Osteocyte (in vitro differentiated cells): ENCODE measurements at places on chromosomes 3 and 15. TPM values are rescaled to one million over a fixed set of nuclear protein-coding genes. Genes with fewer than 3 reads are reported as not detected.

DNA sequence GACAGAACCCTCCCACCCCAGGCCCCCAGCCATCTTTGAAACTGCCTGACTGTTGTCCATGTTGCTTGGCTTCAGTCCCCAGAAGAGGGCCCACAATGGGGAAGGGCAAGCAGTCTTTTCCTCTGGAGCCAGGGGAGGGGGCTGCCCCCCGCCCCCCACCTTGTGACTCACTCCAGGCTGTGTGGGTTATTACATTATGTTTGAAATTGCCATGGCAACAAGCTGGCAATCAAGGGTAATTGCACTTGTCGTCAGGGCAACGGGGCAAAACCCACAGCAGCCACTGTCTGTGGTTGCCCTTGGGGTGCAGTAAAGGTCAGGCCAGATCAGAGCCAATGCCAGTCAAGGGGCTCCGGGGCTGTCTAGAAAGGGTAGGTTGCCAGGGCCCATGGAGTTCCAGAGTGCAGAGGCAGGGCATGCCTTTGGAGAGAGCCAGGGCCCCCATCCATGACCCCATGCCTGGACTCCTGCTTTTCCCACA is 3.1 kb upstream of the CAMKV start:
- no peaks in the 10 kb centered on the region for H3K36me3 ChIP-seq
- no peak overlapping the region for H3K4me3 ChIP-seq
- DNase-seq, result no peak
- H3K27me3 ChIP-seq, result peaks cover 23% of the 10 kb centered on the region

- H3K36me3 ChIP-seq, result no peaks in the 10 kb centered on the region
- H3K27me3 ChIP-seq, result no peaks in the 10 kb centered on the region
- H3K4me1 ChIP-seq, result peaks cover 26% of the 10 kb centered on the region
- no peak overlapping the region for H3K27ac ChIP-seq
- DNase-seq, result peak; percentile 74
Measured at GRCh38 chr3:126745760-126746394, 41.8 kb downstream of the CHCHD6 start.

- peaks cover 23% of the 10 kb centered on the region for H3K4me1 ChIP-seq
- peak overlapping the region; percentile 39 for H3K4me3 ChIP-seq
- no peaks in the 10 kb centered on the region for H3K27me3 ChIP-seq
- H3K27ac ChIP-seq, result peak overlapping the region; percentile 93
- no peaks in the 10 kb centered on the region for H3K36me3 ChIP-seq
- DNase-seq, result peak; percentile 90
Measured at GRCh38 chr3:165642761-165643420, 194.3 kb downstream of the BCHE start.

- no peak for DNase-seq
- H3K27me3 ChIP-seq, result no peaks in the 10 kb centered on the region
- peaks cover 12% of the 10 kb centered on the region for H3K4me1 ChIP-seq
- peaks cover 66% of the 10 kb centered on the region for H3K36me3 ChIP-seq
- H3K4me3 ChIP-seq, result no peak overlapping the region
Measured at GRCh38 chr3:111956995-111957734, 21.7 kb upstream of the ABHD10 start.

DNA sequence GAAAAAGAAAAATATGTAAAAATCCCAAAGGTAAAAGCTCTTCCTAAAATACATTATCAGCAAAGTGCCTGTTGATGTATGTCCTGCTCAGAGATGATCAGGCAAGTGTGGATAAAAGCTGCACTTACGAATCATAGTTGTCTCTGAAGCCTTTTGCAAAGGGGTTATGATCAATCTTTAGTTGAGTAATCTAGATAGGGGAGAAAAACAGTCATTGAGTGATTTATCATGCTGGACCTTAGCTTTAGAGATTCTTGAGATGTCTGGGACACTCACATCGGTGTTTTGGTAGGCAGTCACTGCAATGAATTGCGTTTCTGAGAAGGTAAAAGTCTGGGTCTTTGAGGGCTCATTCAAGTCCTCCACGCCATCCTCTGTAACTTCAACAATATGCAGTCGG is 3.7 kb downstream of the EOMES start:
- no peaks in the 10 kb centered on the region for H3K36me3 ChIP-seq
- peaks cover 92% of the 10 kb centered on the region for H3K27me3 ChIP-seq
- H3K4me1 ChIP-seq, result peaks cover 43% of the 10 kb centered on the region
- DNase-seq, result no peak
- H3K4me3 ChIP-seq, result no peak overlapping the region
- H3K27ac ChIP-seq, result no peak overlapping the region

Gene CA12
- total RNA-seq, result 0.76 and 0.97 TPM in 2 replicates

Gene GOLGA6L10
- total RNA-seq, result 1.6 and 2.9 TPM in 2 replicates

DNA sequence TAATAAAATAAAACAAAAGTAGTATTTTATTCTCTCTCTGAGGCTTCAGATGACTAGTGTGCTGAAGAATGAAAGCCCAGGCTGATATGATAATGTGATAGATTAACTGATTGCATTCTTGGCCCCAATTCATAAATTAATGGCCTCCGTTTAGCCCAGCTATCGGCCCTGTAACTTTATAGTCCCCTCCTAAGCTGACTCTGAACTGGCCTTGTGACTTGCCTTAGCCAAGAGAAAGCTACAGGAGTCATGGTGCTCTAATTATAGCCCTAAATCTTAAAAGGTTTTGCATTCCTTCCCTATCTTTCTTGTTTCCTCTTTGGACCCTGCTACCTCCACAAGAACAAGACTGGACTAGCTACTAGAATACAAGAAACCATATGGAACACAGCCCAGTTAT is 123.2 kb upstream of the EPHA3 start:
- H3K36me3 ChIP-seq, result no peaks in the 10 kb centered on the region
- H3K27ac ChIP-seq, result no peak overlapping the region
- no peak for DNase-seq
- H3K4me3 ChIP-seq, result no peak overlapping the region

DNA sequence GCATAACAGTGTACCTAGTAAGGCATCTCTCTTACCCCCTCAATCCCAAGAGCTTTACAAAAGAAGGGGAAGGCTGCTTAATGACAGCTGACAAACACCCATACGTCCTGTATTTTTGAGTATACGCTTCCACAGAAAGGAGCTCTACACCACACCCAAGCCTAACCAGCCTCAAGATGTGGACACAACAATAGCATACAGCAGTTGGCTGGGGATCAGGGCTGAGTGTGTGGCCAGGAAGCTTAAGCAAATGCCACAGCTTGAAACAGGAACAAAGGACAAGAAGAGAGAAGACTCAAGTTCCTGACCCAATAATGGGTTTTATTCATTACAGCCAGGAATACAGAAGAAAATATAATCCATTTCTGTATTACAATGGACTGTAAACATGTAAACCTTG is 6.9 kb downstream of the HEXA start:
- no peak overlapping the region for H3K4me3 ChIP-seq
- no peak for DNase-seq
- no peaks in the 10 kb centered on the region for H3K27me3 ChIP-seq
- H3K36me3 ChIP-seq, result peaks cover 26% of the 10 kb centered on the region

DNA sequence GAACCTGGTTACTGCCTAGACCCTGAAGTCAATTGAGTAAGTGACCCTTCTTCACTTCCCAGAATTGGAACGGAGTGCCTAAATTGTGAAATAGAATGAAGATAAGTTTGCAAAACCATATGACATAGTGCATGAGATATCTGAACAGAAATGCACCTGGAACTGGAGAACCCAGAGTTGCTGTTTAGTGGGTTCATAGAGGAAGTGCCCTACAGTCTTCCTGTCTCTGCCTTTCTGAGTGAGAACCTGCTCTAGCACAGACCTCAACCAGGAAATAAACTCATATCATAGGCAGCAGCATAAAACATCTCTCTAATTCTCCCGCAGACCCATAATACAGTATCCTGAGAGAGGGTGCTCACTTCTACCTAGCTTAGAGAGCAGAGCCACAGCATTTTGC is 82.9 kb downstream of the EOMES start:
- H3K4me1 ChIP-seq, result peaks cover 15% of the 10 kb centered on the region
- no peaks in the 10 kb centered on the region for H3K27me3 ChIP-seq

Gene ZNF621
- total RNA-seq, result 27.9 and 30.8 TPM in 2 replicates

DNA sequence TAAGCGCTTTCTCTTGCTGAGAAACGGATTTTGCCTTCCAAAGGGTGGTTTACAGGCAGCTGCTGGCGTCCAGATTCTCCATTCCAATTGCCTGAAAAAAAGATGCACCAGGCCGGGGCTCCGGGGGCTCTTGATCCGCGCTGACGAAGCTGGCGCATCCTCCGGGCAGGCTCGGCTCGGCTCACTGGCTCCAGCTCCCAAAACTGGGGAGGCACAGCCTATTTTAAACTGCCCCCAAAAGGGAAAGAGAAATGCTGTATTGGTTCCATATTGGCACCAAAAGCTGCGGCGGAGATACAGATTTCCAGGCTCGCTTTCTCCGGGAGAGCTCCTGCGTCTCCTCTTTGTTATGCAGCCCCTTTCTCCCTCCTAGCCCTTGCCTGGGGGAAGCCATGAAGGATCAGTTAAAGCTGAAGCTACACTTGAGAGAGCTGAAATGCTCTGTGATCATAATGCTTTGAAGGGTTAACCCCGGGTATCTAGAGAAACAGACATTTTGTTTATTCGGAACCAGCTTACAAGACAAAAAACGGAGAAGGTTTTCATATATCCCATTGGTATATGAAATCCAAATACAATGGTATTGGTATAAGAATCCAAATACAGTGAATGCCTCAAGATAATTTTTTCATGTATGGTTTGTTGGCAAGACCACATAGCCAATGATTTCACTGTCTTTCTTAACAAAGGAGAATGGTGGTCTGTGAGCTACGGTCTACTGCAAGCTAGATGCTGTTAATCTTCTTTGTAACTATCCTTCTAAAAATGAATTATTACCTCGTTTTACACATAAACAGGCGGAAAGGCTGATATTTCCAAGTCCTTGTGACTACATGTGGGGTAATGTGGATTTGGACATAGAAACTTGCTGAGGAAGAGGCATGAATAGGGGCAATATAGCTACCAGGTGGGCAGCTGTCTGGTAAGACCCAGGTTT is 693 bp downstream of the CD200 start:
- peaks cover 11% of the 10 kb centered on the region for H3K4me1 ChIP-seq
- no peaks in the 10 kb centered on the region for H3K36me3 ChIP-seq
- no peak for DNase-seq

Gene DISP2
- total RNA-seq, result 1.4 and 1.5 TPM in 2 replicates

GRCh38 chr3:94686208-94686607 is 623.3 kb downstream of the NSUN3 start:
- no peak overlapping the region for H3K27ac ChIP-seq
- H3K4me1 ChIP-seq, result no peaks in the 10 kb centered on the region
- H3K27me3 ChIP-seq, result no peaks in the 10 kb centered on the region
- no peaks in the 10 kb centered on the region for H3K36me3 ChIP-seq

DNA sequence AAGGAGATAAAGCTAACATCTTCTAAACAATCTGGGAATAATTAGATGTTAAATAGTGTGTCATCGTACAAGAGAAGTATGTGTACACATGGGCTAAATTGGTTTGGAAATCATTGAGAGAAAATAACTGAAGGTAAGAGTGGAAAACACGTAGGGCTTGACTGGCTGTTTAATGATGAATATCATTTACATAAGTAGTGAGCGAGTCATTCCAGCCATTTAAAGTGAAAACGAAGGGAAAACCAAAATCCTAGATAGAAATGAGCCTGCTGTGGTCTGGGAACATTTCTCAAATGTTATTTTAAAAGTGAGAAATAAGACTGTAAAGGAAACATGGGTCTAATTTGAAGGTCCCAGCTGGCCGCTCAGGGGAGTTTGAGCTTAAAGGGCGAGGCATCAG is 41.9 kb upstream of the KCNMB2 start:
- no peaks in the 10 kb centered on the region for H3K4me1 ChIP-seq
- no peak overlapping the region for H3K4me3 ChIP-seq

DNA sequence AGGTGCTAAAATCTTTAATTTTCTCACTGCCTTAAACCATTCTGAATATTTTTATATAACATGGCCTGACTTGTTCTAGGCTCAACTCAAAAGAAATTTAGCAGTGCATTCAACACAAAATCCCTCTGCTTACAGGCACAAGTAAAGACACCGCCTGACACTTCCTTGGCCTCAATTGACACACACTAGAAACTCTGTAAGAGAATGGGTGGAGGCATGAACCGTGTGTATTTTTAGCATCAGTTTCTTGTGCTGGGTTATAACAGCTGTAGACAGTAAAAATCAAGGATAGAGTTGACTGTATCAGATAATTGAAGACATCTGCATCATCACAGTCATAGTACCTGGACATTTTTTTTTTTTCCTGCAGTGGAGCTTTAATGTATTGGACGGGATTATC is 54.3 kb downstream of the SLC9A9 start:
- DNase-seq, result no peak
- no peaks in the 10 kb centered on the region for H3K27me3 ChIP-seq

Gene CPLX3
- not detected in 2 replicates for total RNA-seq

DNA sequence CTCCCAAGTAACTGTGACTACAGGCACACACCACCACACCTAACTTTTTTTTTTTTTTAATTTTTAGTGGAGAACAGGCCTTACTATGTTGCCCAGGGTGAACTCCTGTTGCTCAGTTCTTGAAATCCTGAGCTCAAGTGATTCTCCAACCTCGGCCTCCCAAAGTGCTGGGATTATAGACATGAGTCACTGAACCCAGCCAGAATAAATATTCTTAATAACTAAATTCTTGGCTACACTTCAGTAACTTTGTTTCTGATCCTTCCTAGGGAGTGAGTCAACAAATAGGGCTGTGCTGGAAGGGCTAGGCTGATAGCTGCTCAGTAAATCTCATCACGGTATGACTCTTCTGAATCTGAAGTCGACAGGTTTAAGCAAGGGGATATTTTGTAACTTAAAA is 56.6 kb downstream of the P3H2 start:
- H3K36me3 ChIP-seq, result peaks cover 8% of the 10 kb centered on the region
- H3K27ac ChIP-seq, result peak overlapping the region; percentile 89
- H3K27me3 ChIP-seq, result no peaks in the 10 kb centered on the region
- no peak overlapping the region for H3K4me3 ChIP-seq

Gene UROC1
- total RNA-seq, result not detected in 2 replicates

- DNase-seq, result no peak
- peaks cover 82% of the 10 kb centered on the region for H3K4me1 ChIP-seq
- no peaks in the 10 kb centered on the region for H3K27me3 ChIP-seq
- H3K27ac ChIP-seq, result peak overlapping the region; percentile 95
Measured at GRCh38 chr15:32824777-32825176, 107.0 kb downstream of the GREM1 start.

- no peak overlapping the region for H3K4me3 ChIP-seq
- no peaks in the 10 kb centered on the region for H3K36me3 ChIP-seq
- H3K27me3 ChIP-seq, result no peaks in the 10 kb centered on the region
- no peak overlapping the region for H3K27ac ChIP-seq
- no peaks in the 10 kb centered on the region for H3K4me1 ChIP-seq
Measured at GRCh38 chr3:54225841-54226528, 103.6 kb downstream of the CACNA2D3 start.

DNA sequence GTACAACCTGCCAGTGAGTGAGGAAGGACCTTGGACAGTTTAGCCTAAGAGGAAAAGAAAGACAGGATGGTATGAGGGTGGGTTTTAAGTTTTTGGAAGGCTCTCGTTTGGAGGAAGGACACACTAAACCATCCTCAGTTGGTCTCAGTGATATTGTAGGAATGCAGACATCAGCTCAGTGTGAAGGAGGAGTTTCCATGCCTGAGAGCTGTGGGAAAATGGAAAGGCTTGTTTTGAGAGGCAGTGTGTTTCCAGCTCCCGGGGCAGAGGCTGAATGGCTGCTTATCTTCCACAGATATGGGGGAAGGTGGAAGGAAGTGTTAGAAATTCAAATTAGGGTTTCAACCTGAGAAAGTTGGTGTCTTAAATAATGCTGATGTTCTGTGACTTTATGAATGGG is 89.6 kb upstream of the MYZAP start:
- peaks cover 69% of the 10 kb centered on the region for H3K4me1 ChIP-seq
- H3K4me3 ChIP-seq, result no peak overlapping the region
- peak overlapping the region; percentile 78 for H3K27ac ChIP-seq
- no peak for DNase-seq

Gene SLC28A1
- total RNA-seq, result not detected in 2 replicates

Gene SLC35G2
- 7.1 and 7.3 TPM in 2 replicates for total RNA-seq

GRCh38 chr15:84760219-84760618 is 11.8 kb downstream of the ZNF592 start:
- no peak for DNase-seq
- H3K4me3 ChIP-seq, result no peak overlapping the region
- H3K4me1 ChIP-seq, result peaks cover 11% of the 10 kb centered on the region
- no peaks in the 10 kb centered on the region for H3K27me3 ChIP-seq
